Glutamatergic neuron (in vitro differentiated cells): ENCODE measurements at places on chromosomes 2 and 18.

DNA sequence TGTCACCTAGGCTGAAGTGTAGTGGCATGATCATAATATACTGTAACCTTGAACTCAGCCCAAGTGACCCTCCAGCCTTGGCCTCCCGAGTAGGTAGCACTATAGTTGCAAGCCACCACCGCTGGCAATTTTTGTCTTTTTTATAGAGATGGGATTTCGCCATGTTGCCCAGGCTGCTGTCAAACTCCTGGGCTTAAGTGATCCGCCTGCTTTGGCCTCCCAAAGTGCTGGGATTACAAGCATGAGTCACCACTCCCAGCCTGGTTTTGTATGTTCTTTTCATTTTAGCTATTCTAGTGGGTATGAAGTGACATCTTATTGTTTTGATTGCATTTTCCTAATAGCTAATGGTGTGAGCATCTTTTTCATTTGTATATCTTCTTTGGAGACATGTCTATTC lies 11.3 kb upstream of the EXOC6B start:
- DNase-seq: no peak

DNA sequence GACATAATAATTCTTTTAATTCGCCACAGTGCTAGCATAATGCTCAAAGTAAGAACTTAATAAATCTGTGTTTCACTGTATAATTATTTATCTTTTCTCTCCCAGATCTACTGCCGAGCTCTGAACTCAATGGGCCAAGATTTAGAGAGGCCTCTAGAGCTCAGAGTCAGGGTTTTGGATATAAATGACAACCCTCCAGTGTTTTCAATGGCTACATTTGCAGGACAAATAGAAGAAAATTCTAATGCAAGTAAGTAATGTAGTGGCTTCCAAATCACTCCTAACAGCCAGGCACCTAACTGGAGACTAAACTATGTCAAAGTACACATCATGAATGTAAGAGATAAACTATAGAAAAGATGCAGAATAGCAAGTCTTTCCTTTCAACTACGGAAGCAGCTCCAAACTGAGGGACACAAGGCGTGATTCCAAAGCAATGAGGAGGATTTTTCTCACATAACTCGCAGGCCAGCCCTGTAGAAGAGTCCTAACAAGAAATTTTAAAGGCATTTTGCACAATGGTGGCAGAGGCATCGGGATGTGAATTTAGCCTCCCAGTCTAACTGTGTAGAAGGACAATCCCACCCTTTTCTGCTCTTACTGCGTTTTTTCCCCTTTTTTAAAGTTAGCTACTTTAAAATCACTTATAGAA lies 12.0 kb downstream of the DSG1 start:
- DNase-seq: no peak

DNA sequence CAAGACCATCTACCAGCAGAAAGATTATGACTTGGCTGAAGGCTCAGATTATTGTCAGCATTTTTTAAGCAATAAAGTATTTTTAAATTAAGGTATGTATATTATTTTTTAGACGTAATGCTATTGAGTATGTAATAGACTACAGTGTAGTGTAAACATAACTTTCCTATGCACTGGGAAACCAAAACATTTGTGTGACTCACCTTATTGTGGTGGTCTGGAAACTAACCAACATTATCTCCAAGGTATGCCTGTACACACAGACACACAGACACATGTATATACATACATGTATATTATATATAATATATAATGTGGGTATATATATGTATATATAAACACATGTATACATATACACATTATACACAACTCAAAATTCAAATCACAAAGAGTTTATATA lies 9.1 kb upstream of the TMEFF2 start:
- DNase-seq: no peak

DNA sequence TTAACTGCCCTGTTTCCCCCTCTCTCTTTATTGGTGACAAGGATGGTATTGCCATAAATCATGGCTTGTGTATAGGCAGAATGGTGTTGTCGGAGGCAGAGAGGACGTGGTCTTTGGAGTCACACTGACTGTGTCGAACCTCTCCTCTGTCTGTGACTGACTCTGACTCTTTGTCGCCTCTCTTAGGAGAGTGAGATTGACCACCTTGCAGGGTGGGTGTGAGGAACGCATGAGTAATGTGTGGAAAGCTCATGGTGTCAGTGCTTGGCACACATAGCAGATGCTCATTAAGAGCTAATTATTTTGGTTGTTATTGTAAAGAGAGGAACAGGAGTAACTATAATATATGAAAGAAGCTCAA lies 145.6 kb downstream of the TTC27 start:
- DNase-seq: no peak

DNA sequence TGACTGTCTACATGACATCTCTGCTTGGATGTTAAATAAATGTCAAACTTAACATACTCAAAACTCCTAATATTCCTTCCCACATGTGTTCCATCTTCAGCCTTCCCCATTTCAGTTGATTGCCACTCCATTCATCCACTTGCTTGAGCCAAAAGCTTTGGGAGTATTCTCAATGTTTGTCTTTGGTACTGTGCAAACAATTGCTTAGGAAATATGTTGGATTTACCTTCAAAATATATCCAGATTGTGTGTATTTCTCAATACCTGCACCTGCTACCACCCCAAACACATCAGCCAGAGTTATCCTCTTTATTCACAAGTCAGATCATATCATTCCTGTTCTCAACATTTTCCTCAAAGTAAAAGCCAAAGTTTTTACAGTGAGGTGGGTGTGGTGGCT lies 350.3 kb upstream of the FAM98A start:
- no peak for DNase-seq

GRCh38 chr18:6747646-6748045 lies 18.1 kb downstream of the ARHGAP28 start:
- DNase-seq: no peak

GRCh38 chr2:61272421-61273070 lies 110.6 kb downstream of the C2orf74 start:
- no peak for DNase-seq

GRCh38 chr18:68604256-68604655 lies 110.7 kb downstream of the TMX3 start:
- DNase-seq: no peak
